ENCODE measurements at places on chromosomes 11 and 22.
A peak's percentile ranks its signal among the peaks of the same experiment; 100 is the strongest.

GRCh38 chr11:2466069-2466801 is 21.4 kb downstream of the KCNQ1 start:
- DNase-seq: no peak

- no peak for DNase-seq
These were observed 57.9 kb upstream of the MMP13 start for GRCh38 chr11:103013421-103013820.

- DNase-seq: no peak
These were observed 39.7 kb upstream of the ETS1 start for GRCh38 chr11:128626913-128627665.

GRCh38 chr11:65887723-65888162 is 528 bp downstream of the FIBP start:
- no peak for DNase-seq

DNA sequence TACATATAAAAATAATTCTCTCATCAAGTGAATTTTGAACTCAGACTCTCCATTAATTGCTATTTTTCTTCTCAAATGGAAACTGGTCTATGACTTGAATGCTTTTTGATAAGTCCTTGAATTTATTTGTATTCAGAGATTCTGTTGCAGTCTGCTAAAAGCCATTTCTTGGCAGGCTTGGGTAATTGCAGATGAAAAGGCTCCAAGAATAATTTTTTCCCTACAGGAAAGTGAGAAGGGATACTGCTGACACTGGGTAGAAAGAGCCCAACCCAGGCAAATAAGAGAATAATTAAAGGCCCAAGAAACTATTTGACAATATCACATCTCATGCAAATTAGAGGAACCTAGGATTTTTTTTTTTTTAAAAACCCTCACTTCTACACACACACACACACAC is 246.5 kb upstream of the DDI1 start:
- DNase-seq: no peak

- no peak for DNase-seq
These were observed 75.7 kb downstream of the CYB5R2 start for GRCh38 chr11:7597620-7598019.

- no peak for DNase-seq
These were observed 22.3 kb downstream of the SLC6A5 start for GRCh38 chr11:20621679-20622078.

GRCh38 chr22:44403166-44403565 is 90.4 kb upstream of the SHISAL1 start:
- no peak for DNase-seq

DNA sequence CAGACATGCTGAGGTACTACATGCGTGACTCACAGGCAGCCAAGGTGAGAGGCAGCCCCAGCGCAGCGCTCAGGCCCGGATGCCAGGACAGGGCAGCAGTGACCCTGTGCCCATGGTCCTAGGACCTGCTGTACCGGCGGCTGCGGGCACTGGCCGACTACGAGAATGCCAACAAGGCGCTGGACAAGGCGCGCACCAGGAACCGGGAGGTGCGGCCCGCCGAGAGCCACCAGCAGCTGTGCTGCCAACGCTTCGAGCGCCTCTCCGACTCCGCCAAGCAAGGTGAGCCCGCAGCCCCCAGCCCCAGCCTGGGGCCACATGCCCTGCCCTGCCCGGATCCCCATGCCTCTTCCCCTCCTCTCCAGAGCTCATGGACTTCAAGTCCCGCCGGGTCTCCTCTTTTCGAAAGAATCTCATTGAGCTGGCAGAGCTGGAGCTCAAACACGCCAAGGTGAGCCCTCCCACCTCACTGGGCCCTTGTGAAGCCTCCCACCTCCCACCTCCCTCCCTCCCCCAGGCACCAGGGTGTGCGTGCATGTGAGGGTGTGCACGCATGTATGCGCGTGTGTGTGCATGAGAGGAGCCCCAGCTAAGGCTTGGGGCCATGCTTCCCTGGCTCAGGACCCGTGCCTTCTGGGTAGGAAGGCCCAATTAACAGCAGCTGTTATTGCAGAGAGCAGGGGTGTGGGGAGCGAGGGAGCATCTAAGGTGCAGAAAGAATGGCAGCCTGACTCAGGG is 5.3 kb downstream of the CFL1 start:
- no peak for DNase-seq

DNA sequence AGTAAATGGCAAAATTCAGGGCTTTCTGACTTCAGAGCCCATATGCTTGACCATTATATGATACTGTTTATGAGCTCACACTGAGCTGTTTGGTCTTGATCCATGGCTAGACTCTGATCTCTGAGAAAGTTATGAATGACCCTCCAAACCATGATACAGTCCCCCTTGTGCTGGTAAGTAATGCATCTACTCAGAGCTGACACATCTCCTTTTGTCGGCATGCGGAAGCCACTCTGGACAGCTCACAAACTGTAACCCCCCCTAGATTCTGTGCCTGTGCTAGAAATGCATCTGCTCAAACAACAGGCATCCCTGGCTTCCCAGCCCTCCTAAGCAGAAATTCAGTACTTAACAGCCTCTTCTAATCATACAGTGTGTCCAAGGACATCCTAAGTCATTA is 150.8 kb upstream of the RAG2 start:
- DNase-seq: no peak

GRCh38 chr11:44711113-44711786 is 15.5 kb upstream of the TSPAN18 start:
- no peak for DNase-seq

GRCh38 chr11:46696212-46696558 is 4.2 kb downstream of the ARHGAP1 start:
- DNase-seq: no peak

DNA sequence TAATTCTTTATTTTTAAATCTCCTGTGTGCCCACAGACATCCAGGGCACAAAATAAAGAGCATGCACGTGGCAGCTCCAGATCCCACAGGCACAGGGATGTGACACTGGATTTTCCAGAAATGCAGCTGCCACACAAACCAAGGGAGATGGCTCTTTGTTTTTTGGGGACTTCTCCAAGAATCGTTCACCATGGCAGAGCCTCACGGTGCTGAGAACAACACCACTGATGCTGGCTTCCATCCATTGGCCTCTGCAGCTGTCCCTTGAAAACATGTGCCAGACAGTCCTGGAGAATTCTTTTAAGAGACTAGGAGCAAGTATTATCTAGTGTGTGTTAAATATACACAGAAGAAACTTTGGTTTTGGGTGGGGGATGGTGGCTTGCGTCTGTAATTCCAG is 108.4 kb upstream of the SLC22A12 start:
- DNase-seq: no peak

DNA sequence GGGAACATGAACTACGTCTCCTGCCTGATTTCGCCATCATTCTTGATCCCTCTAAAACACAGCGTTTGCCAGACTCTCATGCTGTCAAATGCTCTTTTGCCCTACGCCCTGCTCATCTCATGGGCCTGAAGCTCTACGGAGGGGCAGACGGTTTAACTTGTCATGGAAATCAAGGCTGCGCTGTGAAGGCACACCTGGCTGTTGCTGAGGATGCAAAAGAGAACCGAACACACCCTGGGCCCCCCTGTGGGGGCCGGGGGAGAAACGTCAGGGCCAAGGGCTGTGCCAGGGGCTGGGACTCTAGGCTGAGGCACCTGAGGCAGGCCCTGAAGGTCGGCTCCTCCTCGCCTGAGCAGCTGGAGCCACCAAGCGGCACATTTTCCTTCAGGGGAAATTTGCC is 957.2 kb downstream of the BRD1 start:
- DNase-seq: no peak

- no peak for DNase-seq
These were observed 332.8 kb upstream of the C11orf87 start for GRCh38 chr11:109089144-109089543.

GRCh38 chr11:113721462-113722066 is 15.5 kb upstream of the TMPRSS5 start:
- DNase-seq: no peak

DNA sequence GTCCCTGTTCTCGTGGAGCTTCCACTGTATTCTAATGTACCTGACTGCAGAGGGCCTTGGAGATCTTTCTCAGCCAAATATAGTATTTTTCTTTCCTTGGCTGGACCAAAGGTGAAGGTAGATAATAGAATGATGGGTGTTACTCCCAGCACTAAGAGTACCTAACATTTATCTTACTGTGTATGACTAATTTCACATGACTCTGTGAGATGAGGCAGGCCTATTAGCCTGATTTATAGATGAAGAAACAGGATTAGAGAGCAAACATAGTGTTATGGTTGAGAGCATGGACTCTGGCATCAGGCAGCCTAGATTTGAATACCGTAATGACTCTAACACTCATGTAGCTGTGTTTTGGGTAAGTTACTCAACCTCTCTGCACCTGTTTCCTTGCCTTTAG is 2.7 kb downstream of the ACO2 start:
- DNase-seq: no peak

- DNase-seq: no peak
These were observed 7.2 kb downstream of the FLI1 start for GRCh38 chr11:128701086-128701485.

DNA sequence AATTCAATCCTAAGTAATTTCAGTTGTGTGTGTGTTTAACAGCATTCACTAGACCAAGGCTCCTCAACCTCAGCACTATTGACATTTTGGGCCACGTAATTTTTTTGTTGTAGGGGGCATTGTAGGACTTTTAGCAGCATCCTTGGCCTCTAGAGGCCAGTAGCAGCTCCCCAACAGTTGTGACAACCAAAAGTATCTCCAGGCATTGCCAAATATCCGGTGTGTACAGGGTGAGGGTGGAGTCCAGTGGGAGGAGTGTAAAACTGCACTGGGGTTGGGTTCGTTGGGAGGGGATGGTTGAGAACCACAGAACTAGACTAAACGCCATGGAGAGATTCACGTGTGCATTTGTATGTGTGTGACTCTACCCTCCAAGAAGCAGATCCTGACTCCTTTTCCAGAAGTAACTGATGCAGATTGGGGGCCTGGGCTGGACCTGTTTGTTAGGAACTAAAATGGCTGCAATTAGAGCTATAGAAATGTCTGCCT is 5.9 kb upstream of the PHF21A start:
- peak; percentile 81 for DNase-seq

GRCh38 chr11:73013021-73013420 is 129.1 kb downstream of the FCHSD2 start:
- no peak for DNase-seq

GRCh38 chr22:43528601-43529360 is 117.0 kb downstream of the MPPED1 start:
- no peak for DNase-seq

- DNase-seq: peak; percentile 46
These were observed 11.8 kb upstream of the APLNR start for GRCh38 chr11:57248780-57249383.

- no peak for DNase-seq
These were observed 23.4 kb downstream of the GTPBP1 start for GRCh38 chr22:38728871-38729796.

GRCh38 chr11:133934599-133935550 is 21.9 kb downstream of the IGSF9B start:
- no peak for DNase-seq

DNA sequence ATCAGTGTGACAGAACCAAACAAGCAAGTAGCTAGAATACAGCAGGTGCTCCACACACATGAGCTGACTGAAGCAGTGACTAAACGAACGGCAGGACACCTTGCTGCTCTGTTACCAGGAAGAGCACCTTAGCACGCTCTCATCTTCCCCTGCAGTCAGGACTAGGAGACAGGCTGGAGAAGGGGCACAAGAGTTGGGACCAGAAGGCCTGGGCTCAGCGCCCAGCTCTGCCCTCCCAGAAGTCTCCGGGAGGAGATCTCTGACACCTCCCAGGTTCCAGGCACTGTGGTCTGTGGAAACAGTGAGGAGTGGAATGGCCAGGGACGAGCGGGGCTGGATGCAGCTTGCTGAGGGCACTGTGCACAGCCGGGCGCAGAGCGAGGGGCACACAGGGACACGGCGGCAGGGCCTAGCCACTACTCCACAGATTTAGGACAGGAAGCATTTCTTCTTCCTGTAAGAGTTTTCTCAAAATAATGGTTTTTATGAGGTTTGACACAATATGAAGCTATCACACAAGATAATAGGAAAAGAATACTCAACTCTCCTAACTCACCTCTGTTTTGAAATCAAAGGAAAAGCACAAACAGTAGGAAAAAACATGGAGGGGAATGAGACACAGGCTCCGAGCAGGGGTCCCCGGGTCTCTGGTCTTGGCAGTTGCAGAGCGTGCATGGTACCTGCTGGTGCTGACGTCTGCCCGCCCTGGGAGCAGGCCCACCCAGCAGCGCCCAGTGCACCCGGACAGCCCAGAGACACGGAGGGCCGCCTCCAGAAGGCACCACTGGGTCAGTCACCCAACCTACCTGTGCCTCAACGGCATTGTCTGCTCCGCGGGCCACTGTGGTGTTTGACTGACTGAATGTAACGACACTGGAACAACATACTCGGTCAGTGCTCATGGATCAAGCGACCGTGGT is 67.6 kb downstream of the NCAPD3 start:
- DNase-seq: no peak

GRCh38 chr22:21642584-21643448 is 714 bp downstream of the SDF2L1 start:
- peak; percentile 72 for DNase-seq

DNA sequence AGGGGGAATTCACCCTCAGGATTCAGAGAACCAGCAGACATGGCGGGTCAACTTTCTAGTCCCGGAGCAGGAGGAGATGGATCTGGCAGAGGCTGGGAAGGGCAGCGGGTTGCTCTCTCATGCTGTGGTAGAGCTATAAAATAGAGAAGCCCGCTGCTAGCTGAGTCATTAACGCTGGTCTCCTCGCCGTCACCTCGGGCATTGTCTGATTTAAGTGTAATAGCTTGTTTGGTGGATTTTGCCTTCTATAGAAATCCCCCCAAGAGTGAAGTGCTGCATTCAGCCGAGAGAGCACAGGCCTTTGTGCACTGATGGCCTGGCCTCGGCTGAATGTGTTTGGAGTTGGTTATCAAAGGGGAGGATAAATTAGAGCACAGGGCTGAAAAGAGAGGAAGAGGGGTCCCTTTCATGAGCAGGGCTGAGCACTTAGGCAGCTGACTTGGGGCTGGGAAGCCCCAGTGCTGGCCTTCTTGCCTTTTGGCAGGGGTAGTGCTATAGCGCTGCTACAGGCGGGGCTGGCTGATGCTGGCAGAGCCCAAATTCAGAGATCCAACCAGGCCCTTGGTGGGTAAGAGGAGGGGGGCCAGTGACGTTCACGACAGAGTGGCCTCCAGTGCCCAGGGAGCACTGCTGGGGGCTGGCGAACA is 161.1 kb upstream of the CADM1 start:
- no peak for DNase-seq

DNA sequence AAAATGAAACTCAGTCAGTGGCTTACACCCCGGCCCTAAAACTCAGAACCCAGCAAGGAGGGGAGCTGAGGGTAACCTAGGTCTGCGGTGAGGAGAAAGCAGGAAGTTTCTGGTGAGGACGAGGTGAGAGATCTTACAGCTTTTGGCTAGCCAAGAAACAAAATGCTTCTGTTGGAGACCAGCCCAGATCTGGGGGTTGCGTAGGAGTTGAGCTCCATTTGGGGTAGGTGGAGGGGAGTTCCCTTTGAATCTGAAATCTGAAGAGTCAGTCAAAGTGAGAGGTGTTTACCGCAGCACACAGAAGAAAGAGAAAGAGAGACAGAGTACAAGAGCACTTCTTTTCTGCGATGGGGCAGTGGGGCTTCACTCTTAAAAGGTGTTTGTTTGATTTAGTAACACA is 29.6 kb downstream of the EHF start:
- peak; percentile 91 for DNase-seq

- DNase-seq: no peak
These were observed 78.1 kb upstream of the PRR5 start for GRCh38 chr22:44623771-44624510.

GRCh38 chr11:94869186-94869585 is 101.0 kb downstream of the AMOTL1 start:
- DNase-seq: no peak

- DNase-seq: no peak
These were observed 19.2 kb downstream of the SERPIND1 start for GRCh38 chr22:20792966-20793728.
